GM12865 (cell line): ENCODE measurements at places on chromosomes 3 and 15.

DNA sequence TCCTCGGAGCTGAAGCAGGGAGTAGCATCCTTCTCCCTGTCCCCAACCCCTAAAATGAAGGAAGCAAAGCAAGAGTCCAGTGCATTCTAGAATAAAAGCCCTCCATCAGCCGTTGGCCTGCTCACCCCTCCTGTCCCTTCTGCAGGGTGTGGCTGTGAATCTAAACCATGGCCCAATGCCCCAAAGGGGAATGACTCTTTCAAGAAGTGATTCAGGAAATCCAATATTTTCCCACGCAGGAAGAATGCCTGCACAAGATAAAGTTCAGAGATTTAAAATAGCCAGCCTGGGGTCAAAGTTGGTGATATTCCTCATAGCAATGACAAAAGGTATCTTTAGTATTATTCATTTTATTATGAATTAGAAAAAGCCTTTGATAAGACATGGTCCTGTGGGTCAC is 38.5 kb downstream of the SLCO2A1 start:
- no peak for DNase-seq

DNA sequence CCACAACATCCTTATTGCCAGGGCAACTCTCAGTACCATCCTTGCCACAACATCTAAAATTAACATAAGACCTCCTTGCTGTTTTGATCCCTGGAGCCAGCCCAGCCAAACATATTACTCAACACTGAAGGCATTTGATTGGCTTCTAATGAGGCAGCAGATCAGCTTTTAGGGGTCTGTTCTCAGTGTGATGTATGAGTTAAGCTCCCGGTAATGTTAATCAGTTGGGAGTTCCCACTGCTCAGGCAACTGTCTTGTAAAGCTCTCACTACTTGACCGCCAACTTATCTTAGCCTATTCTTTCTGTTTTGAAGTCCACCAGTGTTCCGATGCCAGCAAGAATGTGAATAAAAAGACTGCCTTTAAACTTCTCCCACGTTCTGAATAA is 158.9 kb downstream of the FOXB1 start:
- no peak for DNase-seq

GRCh38 chr3:35707904-35708303 is 68.6 kb downstream of the ARPP21 start:
- DNase-seq: no peak

- DNase-seq: no peak
Measured at GRCh38 chr3:13892304-13892703, 12.4 kb upstream of the WNT7A start.

GRCh38 chr3:24548278-24548677 is 53.6 kb upstream of the THRB start:
- no peak for DNase-seq

DNA sequence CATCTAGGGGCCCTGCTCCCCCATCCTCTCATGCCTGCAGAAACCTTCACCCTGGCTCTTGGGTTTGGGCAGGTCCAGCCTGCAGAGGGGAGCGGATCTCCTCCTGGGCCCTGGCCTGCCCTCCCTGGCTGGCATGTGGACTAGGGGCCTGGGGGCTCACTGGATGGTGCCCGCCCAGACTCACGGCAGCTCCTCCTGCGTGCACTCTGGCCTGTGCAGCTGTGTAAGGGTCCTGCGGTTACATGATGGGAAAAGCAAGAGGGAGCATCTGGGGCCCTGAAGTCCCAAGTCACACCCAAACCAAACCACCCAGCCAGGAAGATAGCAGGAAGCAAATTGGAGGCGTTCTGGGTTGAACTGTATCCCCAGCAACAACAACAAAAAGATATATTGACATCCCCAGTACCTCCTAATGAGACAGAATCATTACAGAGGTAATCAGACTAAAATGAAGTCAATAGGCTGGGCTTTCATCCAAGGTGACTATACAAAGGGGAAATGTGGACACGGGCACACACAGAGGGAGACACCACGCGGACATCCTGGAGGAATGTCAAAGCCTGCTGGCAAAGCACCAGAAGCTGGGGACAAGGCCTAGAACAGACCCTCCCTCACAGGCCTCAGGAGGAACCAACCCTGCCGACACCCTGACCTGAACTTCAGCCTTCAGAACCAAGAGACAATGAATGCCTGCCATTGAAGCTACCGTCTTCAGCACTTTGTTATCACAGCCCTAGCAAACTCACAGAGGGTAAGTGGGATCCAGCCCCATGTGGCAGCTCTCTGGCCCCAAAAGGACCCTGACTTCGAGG is 10.4 kb upstream of the CLK3 start:
- DNase-seq: no peak

- DNase-seq: no peak
Measured at GRCh38 chr3:14725564-14726440, 50.9 kb downstream of the C3orf20 start.

- DNase-seq: no peak
Measured at GRCh38 chr3:48756640-48757039, 39.6 kb upstream of the IP6K2 start.

DNA sequence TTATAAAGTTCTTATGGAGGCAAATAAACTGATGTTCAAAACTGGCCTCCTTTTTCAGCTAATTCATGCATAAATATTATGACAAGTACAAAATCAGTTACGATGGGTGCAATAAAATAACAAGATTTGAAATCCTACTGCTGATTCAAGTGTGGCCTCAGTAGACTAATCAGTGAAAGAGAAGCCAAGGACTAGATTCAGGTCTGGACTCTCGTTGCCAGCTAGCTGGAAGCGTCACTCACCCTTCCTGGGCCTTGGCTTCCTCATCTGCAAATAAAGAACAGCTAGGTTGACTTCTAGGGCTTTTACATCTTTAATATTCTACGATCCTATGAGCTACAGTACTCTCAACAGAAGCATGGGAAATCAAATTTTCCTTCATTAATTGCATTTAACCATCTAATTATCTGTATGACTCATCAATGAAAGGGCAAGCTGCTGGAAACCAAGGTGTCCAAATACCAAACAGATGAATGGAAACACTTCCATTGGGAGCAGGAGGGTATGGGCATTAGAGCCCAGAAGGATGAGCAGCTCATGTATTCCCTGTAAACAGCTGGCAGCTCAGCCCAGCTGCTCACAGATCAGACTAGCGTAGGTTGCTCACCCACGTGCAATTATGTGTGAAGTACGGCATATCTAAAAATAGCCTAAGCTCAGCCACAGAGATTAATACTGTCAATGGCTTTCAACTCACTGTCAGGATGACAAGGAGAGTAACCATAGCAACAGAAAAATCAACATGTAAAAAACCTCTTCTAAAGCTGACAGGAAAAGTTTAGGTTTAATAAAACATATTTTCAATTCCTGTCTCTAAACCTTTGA is 294.8 kb downstream of the PLCL2 start:
- DNase-seq: peak; percentile 65

DNA sequence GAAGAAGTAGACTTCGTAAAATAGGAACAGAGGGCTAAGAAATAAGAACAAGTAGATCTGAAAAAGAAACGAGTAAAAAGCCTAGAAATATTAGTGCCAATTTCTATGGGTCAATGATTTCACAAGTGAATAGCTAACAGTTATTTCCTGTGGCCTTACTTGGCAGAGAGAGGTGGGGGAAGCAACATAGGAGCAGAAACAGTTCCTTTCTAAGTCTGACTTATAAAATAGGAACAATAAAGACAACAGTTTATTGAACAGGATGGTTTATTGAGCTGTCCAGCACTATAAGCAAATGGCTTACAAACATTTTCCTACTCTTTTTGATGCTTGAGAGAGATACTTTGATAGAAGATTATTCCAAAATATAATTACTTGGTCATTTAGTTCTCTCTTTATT is 37.9 kb downstream of the AGTR1 start:
- no peak for DNase-seq
